ENCODE measurements at places on chromosomes 11 and 22.

GRCh38 chr22:42808521-42808920, 48.6 kb downstream of the ARFGAP3 start:
- DNase-seq = no peak

- no peak for DNase-seq
Measured at GRCh38 chr11:116925050-116925449, 87.6 kb upstream of the APOA1 start.

DNA sequence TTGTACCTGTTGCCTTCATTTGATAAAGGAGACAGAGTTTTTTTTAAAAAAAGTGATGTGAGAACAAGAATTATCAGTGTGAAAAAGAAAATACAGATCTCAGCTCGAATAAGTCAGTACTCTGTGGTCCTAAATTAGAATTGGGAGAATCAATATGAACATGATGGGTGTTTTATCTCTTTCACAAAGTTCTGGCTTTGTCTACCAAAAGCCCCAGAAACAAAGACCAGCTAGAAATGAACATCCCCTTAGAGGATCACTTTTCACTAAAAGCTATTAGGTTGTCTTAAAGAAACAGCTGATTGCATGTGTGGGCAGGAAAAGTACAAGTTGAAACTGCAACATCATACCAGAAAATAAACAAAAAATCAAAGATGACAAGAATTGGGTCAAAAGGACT, 8.4 kb upstream of the ST14 start:
- DNase-seq = no peak

DNA sequence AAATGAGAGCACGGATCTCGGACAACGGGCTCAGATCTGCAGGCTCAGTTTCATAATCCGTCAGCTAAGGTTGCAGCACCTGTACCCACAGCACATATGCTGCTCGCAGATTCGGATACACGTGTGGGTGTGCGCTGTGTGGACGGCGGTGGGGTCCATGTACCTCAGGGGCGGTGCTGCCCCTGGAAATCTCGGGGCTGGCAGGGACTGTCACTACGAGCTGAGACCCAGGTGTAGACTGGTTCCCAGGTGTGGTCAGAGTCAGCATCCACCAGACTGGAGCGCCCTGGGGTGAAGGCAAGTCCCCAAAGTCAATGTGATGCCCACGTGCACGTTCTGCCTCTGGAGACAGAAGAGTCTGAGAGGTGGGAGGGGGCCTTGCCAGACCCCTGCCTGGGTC, 989.3 kb downstream of the BRD1 start:
- DNase-seq = no peak

- DNase-seq = no peak
Measured at GRCh38 chr11:131854391-131854790, 484.0 kb downstream of the NTM start.

DNA sequence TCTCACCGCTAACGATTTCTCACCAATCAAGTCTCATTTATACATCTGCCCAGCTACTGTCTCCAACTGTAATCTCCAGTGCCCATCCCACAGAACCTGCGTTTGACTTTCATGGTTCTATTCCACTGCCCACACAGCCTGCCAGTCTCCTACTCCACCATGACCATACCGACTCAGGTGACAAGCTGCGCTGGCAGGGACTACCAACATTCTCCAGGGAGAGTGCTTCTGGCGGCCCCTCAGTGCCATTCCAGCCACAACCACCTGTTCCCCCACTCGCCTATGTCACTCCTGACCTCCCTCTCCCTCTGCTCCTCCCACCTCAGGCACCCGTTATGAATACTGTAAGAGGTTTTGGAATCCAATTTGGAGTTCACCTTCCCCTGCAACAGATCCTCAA, 108.5 kb upstream of the BID start:
- DNase-seq = no peak

DNA sequence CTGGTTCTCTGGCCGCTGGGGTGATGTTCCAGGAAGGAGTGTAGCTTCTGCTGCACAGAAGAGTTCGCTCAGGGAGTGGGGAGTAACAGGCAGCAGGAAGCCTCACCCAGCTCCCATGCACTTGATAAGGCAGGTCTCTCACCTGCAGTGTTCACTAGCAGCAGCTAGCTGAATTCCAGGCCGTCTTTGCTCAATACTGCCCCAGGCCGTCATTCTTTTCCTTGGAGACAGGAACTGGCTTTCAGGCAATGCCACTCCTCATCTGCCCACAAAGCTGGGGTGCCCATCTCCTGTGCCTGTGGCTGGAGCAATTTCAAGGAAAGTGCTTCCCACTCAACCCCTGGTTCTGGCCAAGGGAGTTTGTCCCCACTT, 66.1 kb downstream of the ARHGAP42 start:
- DNase-seq = peak; percentile 63

DNA sequence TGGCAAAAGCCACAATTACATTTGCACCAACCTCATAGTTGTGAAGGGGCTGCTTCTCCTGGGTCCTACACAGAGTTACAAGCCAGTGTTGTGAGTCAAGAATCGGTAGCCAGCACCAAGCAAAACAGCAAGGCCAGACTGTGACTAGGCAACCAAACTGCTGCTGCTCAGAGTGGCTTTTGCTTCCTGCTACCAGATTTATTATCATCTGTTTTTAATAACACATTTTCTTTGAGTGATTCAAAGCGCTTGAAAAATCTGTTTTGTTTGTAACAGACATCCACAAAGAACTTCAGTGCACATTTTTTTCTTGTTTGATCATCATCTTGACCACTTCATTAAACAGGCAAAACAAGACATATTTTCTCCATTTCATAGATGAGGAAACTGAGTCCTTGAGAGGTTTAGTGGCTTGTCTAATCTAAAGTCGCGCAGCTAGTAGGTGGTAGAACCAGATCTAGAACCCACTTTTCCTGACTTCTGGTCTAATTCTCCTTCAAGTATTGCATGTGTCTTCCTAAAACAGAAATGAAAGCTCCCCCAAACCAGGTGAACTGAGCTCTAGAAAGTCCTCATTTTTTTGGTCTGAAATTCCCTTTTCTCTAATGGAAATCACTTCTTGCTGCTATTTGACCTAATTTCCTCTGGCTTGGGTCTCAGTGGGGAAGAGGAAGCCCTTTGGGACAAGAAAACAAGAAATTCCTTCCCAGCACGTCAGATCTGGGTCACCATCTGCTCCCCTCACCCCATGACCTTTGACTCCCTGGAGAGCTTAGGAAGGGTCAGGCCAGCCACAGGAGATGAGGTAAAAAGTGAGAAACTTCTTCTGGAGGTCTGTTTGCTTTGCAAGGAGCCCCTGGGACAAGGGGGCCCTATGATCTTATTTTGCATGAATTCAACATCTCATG, 39.9 kb downstream of the CWC15 start:
- no peak for DNase-seq

- DNase-seq = no peak
Measured at GRCh38 chr11:27459191-27459590, 13.4 kb downstream of the LGR4 start.

DNA sequence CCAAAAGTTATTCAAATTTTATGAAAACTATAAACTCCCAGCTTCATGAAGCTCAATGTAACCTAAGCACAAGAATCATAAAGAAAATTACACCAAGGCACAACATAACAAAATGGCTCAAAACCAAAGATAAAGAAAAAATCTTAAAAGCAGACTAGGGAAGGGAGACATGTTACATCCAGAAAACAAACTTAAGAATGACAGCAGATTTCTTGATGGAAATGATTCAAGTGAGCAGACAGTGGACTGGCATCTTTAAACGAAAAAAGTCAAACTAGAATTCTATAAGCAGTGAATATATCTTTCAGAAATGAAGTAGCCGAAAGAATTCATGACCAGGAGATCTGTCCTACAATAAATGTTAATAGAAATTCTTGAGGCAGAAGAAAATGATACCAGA, 75.6 kb downstream of the SHANK2 start:
- DNase-seq = no peak

- DNase-seq = no peak
Measured at GRCh38 chr22:11627436-11627797, 3900.6 kb upstream of the OR11H1 start.

GRCh38 chr11:100220801-100221200, 466.3 kb upstream of the ARHGAP42 start:
- DNase-seq = no peak

- no peak for DNase-seq
Measured at GRCh38 chr11:14908214-14908880, 16.3 kb upstream of the CYP2R1 start.

DNA sequence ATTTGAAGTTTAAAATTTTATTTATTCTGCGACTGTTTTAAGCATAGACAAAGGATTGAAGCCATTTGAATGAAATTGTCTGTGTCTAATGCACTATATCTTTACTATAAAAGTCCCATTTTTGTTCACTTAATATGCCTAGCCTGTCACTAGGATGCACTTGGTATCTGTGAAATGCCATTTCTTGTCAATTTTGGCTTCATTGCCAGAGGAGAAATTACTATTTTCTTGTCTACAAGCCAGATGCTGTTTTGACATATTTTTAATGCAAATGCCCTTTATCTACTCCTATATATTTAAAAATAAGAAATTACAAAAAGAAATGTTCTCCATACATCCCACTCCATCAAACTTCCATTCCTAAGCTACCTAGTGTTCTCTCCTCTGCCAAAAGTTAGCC, 1704.5 kb upstream of the RAG2 start:
- no peak for DNase-seq

- no peak for DNase-seq
Measured at GRCh38 chr11:124536520-124536919, 6.9 kb downstream of the OR8B12 start.

- no peak for DNase-seq
Measured at GRCh38 chr22:34243023-34243422, 322.7 kb upstream of the LARGE1 start.
